ENCODE measurements at places on chromosomes 13 and 19.

GRCh38 chr13:45222516-45222915, 21.7 kb upstream of the KCTD4 start:
- no peak for DNase-seq

- DNase-seq: peak; percentile 53
Observed at GRCh38 chr13:49655906-49656305, 27.6 kb downstream of the ARL11 start.

GRCh38 chr19:18108897-18109296, 11.3 kb downstream of the MAST3 start:
- no peak for DNase-seq

- DNase-seq: no peak
Observed at GRCh38 chr19:39768786-39769185, 9.9 kb upstream of the LEUTX start.

- no peak for DNase-seq
Observed at GRCh38 chr19:16376241-16376640, 51.6 kb downstream of the KLF2 start.

- no peak for DNase-seq
Observed at GRCh38 chr19:23440207-23440606, 44.9 kb upstream of the ZNF91 start.

DNA sequence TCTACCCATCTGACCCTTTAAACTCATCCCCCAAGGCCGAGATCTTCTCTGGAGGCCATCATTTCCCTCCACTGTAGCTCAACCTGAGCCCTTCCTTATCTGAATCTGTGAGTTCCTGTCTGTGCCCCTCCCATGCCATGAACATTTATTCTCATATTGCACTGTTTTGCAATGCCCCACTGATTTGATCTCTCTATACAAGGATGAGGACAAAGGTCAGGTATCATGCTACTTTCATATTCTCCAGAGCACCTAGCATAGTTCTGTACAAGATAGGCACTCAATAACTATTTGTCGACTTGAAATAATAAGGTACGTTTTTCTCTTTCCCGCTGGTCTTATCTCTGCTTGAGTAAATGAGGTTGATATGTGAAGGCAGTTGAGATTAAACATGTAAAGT, 135.5 kb downstream of the KLF5 start:
- DNase-seq: no peak

GRCh38 chr13:95880331-95880730, 172.9 kb downstream of the UGGT2 start:
- DNase-seq: no peak

- DNase-seq: no peak
Observed at GRCh38 chr13:77235456-77236022, 91.4 kb downstream of the MYCBP2 start.

- no peak for DNase-seq
Observed at GRCh38 chr19:42276821-42277220, 7.8 kb downstream of the CIC start.

DNA sequence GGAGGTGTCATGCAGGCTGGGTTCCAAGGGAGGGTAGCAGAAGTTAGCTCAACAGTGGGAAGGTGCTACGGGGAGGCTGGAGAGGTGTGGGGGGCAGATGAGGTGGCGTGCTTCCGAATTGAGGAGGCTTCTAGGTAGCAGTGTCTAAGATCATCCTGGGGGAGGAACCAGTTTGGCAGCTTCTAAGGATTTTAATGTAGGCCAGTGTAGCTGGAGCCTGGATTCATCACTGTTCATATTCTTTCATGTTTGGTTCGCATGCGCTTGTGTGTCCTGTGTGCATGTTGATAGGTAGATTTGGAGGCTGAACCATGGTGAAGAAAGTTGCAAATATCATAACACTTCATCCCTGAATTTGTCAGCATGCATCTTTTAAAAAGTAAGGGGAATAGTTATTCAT, 86.7 kb downstream of the GPR12 start:
- no peak for DNase-seq

DNA sequence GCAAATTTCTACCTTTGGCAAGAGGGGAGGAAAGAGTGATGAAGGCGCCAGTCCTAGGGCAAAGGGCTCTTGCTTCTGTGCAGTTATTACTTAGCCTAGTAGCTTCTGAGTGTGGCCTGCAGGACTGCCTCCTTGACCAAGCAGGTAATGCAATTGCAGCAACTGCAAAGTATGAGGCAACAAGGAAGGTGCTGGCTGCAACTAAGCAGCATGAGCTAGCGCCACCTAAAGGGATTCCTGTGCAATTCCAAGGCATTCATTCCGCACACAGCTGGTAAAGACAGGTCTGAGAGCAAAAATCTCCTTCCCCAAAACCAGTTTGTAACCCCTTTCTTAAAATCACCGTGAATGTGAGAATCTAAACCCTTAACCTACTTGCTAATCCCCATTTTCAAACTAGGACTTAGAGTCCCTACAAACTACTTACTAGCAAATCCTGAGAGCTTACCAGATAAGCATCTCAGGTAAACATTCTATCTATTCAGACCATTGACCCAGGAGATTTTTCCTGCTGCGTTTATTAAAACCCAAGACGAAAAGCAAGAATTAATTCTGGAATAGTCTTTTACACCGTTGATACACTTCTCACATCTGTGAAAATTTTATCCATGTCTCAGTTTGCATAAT, 62.9 kb downstream of the DCT start:
- DNase-seq: peak; percentile 39

DNA sequence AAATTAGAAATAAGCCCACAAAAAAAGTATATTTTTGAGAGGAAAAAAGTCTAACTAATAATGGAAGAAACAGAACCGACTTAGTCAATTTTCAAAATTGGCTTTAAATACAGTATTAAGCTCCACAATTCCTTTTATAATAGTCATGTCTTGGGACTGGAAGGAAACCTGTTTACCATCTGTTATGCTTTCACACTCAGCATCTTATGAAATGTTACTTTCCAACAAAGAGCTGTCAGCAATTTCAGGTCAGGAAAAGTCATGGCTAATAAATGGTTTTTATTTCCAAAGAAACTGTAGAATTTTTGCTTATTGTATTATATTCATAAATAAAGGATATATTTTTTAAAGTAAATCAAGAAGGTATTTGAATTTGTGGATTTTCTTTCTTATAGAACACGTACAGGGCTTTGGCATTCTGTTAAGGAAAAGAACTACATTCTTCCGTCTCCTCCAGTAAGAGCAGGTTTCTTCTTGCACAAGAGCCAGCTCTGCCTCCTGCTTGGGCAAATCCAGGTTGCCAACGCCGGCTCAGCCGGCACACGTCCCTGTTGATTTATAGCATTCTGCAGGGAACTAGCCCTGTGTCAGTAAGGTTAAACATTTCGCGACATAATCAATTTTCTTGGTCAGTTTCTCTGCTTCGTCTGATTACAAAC, 52.9 kb upstream of the GPR12 start:
- DNase-seq: no peak

GRCh38 chr19:10625003-10625761, at the start of gene SLC44A2:
TSS of gene SLC44A2 (plus strand) at chr19:10625553. CDS start at chr19:10625634, 81 bp downstream.
- peak; percentile 56 for DNase-seq

All from HCEC 1CT (cell line).